ENCODE measurements at places on chromosomes 5 and 9.

DNA sequence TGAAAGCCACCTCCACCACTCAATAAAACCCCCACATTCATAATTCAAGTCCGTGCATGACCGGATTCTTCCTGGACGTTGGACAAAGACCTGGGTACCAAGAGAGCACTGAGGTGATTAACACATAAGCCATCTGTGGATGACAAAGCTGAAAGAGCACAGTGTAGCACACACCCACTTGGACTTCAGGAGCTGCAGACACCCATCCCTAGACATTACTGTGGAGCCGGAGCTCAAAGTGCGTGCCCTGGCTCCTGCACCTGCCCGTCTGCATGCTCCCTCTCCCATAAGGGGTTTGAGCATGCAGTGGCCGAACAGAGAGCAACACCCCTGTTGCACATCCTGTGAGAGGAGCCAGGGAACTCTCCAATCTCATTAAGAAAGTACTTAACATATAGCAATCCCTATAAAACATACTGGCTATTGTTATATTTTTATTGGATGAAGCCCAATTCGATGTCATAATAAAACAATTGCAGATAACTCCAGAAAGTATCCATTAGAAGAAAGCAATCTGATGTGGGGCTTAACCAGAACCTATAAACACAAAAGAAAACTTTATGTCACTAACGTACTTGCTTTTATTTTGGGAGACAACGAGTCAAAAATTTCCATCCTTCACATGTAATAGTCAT lies 1174.2 kb upstream of the C9orf72 start:
- DNase-seq = no peak

DNA sequence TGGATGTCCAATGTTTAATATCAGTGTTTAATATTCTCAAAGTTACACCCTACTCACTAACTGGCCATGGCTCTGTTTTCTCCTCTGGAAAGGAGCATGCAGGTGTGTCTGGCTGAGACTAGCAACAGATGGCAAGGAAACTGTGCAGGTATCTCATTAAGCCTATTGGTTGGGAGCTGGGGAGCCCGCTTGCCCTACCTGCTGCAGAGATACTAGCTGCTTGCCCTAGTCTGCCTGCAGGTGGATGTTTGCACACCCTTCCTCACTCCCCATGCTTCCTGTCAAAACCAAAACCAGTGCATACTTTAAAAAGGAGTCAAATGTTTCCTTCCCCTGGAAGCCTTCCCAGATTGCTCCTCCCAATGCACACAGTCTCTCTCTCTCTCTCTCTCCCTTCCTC lies 228.3 kb upstream of the RASEF start:
- no peak for DNase-seq

DNA sequence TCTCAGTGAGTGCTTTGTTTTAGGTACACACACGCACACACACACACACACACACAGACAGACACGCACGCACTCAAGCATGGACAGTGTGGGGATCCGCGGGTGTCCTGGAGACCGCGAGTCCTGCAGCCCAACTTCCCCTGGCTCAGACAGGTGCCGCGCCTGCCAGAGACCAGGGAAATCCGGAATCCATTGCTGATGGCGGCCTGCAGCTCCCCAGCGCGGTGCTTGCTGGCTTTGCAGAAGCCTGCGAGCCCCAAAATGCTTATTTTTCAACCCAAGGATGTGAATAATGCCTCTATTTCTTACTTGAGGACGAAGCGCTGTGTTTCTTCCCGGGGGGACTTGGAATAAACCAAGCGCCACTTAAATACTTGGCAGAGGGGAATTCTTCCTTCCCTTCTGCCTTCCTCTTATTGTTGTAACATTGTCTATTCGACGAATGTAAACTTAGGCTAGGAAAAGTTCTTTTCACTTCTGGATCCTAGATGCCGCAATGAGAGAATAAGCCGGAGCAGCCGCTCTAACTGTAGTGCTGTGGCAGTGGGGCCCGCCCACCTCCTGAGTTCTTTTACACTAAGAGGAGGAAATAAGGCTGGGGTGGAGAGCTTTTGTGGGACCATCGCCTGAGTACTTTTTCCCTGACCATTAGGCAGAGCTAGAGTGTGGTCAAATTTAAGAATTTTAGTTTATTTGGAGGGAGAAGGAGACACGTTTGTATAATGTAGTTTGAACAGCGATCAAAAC lies 802 bp downstream of the ITGA2 start:
- DNase-seq = no peak

- DNase-seq = no peak
Measured at GRCh38 chr9:134437403-134438194, 111.3 kb downstream of the RXRA start.

DNA sequence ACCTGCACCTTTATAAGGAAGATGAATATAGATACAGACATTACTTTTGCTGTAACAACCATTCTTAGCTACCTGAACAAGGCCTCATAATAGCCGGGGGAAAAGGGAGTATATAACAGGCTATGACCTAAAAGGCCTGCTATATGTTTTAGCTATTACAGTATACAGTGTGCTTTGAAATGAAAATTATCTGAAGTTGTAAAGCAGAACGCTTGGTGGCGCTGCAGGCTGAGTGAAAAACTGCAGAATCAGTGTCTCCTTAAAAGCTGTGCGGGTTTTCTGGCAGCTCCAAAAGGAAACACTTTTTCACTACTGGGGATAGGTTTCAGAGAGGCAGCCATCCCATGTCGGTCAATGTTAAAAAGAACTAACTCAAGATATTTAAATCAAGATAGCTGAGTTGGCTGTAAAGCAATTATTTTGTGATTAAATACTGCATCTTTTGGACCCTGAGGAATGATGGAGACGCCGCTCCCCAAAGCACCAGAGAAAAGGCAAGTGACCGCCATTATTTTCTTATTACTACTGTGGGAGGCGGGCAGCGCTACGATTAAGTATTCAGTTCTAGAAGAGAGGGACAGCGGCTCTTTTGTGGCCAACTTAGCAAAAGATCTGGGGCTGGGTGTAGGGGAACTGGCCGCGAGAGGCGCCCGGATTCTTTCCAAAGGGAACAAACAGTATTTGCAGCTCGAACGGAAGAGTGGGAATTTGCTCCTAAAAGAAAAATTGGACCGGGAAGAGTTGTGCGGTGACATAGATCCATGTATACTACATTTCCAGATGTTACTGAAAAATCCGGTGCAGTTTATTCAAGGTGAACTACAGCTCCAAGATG lies 5.9 kb downstream of the PCDHB6 start:
- no peak for DNase-seq

- DNase-seq = no peak
Measured at GRCh38 chr9:1415146-1415545, 365.0 kb downstream of the DMRT2 start.

- no peak for DNase-seq
Measured at GRCh38 chr5:148934895-148935400, 108.5 kb downstream of the ADRB2 start.

GRCh38 chr9:97773091-97773490 lies 76.0 kb upstream of the XPA start:
- DNase-seq = no peak

GRCh38 chr5:74405593-74405992 lies 234.9 kb downstream of the ENC1 start:
- no peak for DNase-seq

DNA sequence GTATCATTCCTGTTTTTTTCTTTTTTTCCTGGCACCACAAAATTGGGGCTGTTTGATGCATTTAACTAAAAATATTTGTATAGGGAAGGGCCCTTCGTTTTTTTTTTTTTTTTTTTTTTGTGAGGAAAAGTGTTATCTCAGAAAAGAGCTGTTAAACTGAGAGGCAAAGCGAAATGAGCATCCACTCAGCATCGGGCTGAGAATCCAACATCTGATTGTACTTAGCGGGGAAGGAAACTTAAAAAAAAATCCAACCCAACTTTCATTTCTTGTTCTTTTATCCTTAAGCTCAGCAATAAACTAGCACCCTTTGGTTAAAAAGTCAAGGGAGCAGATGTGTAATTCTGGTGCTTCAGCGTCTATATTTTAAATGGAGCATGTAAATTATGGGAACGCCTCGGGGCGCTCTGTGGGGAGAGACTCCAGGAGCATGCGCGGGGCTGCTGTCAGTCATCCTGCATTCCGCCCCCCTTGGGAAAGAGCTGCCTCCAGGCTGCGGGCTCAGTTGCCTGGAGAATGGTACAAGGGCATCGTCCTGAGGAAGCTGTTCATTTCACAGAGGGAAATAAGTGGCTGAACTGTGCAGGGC lies 33.3 kb downstream of the DMRT2 start:
- DNase-seq = no peak

GRCh38 chr5:57231607-57232006 lies 57.7 kb downstream of the GPBP1 start:
- DNase-seq = no peak

GRCh38 chr9:87615136-87615535 lies 110.8 kb upstream of the CTSL start:
- no peak for DNase-seq

- no peak for DNase-seq
Measured at GRCh38 chr5:27062451-27062850, 24.1 kb upstream of the CDH9 start.

- DNase-seq = no peak
Measured at GRCh38 chr5:97164846-97165245, 18.2 kb downstream of the RIOK2 start.

DNA sequence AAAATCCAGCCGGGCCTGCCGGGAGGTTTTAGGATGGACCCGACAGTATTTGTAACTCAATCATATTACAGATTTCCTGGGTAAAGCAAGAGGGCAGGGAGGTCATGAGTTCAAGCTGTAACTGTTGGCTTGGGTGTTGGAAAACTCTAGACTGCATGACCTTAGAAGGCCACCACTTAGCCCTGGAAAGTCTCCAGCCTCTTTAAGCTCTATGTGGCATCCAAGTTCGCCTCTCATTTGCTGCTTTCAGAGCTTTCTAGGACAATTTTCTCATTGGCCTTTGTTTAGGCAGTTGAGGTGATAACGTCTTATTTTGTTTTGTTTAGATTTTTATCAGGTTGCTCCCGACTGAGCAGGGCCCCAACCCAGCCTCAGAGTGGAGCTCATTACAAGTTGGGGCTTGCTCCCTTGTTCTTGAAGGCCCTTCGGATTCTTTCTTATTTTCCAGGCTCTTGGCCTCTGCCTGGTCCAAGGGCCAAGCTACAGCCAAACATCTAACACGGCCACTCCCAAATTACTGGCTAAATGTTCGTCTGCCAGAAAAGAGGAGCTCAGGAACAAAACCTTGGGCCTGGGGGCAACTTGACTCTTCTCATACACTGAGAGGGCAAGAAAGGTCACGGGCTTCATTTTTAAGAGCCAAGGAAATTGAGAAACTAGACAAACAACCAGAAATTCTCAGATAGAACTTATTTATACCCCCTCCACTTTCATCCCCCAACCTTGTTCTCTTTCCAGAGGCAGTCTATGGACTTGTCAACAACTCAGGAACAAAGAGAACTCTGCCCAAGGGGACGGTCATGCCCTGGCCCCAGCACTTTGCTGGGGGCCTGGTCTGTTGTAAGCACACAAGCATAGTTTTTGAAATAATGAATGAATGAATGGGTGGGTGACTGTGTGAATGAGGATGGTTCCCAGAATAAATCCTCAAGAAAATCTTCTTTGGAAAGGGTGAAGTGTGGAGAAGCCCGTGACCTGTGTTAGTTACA lies 526.9 kb downstream of the BNC2 start:
- DNase-seq = no peak

DNA sequence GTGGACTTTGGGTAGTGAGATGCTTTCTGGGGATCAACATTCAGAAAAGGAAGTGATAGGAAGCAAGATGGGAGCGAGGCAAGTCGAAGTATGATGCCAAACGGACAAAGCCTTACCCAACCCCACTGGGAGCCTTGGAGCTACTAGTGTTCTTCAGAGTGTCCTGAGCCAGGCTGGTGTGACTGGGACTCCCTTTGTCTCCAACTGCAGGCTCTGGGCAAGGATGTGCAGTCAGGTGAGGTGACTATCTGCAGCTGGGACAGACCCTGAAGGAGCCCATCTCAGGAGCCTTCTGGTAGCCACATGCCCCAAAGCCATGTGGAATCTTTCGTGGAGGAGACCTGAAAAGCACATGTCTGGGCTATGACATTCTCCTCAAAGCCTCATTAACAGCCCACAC lies 360.6 kb downstream of the MTRR start:
- no peak for DNase-seq

DNA sequence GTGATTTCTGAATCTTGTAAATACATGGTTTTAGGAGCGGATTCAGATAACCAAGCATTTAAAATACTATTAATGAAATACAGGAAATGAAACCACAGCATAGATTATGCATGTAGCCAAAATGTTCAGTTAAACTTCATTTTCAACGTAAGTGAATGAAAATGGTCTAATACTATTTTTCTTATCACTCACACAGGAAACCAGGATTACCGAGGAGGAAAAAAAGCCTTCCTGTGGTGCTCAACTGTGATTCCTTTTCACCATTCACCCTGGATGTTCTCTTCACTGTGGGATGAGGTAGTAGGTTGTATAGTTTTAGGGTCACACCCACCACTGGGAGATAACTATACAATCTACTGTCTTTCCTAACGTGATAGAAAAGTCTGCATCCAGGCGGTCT lies 83.4 kb upstream of the ZNF169 start:
- DNase-seq = no peak

DNA sequence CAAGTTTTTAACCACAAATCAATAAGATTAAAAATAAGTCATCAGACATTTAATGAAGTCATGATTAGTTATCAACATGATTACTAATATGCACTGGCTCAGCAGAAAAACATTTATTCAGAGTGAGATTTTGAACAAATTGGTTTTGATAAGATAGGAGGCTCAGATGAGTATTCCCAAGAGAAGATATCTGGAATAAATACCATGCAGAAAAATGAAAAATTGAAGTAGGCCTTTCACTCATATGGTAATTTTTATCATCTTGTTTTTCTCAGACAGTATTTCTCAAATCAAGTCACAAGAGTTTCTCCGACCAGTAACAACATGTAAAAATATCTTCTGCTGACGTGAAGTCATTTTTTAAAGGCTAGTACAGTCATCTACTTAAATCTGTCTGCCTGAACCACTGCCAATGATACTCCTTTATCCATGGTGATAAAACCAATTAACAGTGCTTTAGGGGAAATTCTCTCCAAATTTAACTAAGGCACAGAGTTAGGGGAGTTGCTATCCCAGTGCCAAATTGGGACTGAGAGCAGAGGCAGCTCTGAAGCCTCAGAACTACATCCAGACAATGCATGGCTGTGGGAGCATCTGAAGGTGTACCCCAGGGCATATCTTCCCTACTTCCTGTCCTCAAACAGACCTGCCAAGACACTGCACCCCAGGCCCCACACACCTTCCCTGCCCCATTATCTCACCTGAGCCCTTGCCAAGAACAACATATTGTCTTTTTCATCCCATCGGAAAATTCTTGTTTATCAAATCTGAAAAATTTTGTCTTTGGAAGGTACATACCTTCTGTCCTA lies 105.5 kb upstream of the TSLP start:
- DNase-seq = no peak

DNA sequence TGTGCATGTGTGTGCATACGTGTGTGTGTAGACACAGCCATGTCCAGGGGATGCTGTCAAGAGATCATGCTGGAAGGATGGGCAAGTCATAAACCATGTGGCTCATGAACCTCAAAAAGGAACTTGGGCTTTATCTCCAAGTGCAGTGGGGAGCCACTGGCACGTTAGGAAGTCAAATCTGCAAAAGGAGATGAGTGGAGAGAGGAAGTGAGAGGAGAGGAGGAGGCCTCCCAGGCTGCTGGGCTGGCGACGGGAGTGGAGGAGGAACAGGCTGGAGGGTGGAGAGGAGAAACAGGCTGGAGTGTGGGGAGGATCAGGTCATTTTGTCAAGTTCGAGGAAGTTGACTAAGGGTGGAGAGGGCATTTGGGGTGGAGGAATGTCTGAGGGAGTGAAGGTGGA lies 29.2 kb upstream of the TIFAB start:
- no peak for DNase-seq

Measured in T follicular helper cell (primary cell).